ENCODE measurements at places on chromosomes 6 and 20.

GRCh38 chr6:5567890-5568289 lies 306.6 kb downstream of the FARS2 start:
- DNase-seq = no peak

- DNase-seq = no peak
Observed at GRCh38 chr20:17824676-17825251, 125.0 kb downstream of the BANF2 start.

- no peak for DNase-seq
Observed at GRCh38 chr6:132788658-132789395, 9.6 kb downstream of the SLC18B1 start.

- DNase-seq = no peak
Observed at GRCh38 chr6:44224029-44224964, 902 bp downstream of the SLC29A1 start.

DNA sequence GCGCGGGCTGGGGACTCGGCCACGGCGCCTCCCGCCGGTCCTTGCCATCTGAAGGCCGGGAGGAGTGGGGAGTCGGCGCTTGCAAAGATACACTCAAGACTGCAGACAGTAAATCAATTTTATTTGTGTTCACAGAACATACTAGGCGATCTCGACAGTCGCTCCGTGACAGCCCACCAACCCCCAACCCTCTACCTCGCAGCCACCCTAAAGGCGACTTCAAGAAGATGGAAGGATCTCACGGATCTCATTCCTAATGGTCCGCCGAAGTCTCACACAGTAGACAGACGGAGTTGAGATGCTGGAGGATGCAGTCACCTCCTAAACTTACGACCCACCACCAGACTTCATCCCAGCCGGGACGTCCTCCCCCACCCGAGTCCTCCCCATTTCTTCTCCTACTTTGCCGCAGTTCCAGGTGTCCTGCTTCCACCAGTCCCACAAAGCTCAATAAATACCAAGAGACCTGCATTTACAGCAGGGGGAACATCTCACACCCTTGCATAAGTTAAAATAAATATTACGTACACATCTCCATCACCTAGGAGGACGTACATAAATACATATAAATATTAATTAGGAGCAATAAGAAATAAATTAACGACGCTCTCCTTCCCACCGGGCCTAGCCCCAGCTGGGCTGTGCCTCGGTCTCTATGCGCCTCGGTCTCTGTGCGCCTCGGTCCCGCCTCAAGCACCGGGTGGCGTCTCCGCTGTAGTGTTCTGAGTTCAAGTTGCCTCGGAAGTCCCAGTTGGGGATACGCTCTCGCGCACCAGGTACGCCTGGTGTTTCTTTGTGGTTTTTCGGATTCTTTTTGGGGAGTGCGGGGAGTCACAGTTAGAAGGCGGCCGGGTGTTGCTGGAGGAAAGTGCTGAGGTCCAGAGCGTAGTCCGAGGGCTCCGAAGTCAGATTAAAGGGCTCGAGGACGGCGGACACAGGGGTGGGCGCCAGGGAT lies 889 bp upstream of the FLOT1 start:
- no peak for DNase-seq

- DNase-seq = peak; percentile 13
Observed at GRCh38 chr20:62143957-62144825, 622 bp downstream of the SS18L1 start.

DNA sequence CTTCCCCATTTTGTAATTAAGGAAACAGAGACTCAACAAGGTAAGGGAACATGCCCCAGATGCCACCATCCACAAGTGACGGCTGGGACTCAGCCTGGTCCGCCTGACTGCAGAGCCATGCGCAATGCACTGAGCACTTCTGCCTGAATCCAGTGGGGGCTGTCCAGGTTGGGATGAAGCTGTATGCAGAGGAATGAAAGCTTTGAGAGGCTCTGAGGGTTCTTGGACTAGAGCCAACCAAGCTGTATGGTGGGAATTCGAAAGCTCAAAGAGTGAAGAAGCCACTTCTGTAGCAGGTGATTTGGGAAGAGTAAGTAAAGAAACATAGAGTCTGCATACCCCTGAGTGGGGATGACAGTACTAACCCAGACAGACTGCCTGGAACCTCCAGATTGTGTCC lies 127.6 kb upstream of the AKAP12 start:
- DNase-seq = no peak

DNA sequence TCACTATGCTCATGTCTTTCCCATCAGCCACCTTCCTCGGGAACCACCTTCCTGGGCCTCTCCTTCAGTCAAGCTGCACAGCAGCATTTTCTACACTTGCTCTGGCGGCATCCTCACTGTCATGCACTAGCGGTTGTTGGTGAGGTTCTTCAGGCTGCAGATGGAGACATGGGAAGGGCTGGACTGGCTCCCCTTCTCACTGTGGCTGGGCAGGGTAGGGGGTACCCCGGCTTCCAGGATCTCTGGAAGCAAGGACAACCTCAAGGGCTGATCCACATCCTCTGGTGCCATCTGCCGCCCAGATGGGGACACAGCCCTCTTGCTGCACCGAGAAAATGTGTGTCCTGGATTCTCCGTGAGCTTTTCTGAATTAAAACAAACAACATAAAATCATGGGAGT lies 180.1 kb upstream of the RNF24 start:
- no peak for DNase-seq

GRCh38 chr20:34982270-34983088 lies 26.8 kb downstream of the MYH7B start:
- no peak for DNase-seq

- no peak for DNase-seq
Observed at GRCh38 chr6:114449659-114450058, 106.8 kb upstream of the HS3ST5 start.

- DNase-seq = no peak
Observed at GRCh38 chr6:89140347-89141156, 5.3 kb upstream of the PM20D2 start.

- no peak for DNase-seq
Observed at GRCh38 chr20:50110141-50111047, 2.6 kb downstream of the UBE2V1 start.

GRCh38 chr6:98648211-98648914 lies 186.0 kb upstream of the POU3F2 start:
- no peak for DNase-seq

DNA sequence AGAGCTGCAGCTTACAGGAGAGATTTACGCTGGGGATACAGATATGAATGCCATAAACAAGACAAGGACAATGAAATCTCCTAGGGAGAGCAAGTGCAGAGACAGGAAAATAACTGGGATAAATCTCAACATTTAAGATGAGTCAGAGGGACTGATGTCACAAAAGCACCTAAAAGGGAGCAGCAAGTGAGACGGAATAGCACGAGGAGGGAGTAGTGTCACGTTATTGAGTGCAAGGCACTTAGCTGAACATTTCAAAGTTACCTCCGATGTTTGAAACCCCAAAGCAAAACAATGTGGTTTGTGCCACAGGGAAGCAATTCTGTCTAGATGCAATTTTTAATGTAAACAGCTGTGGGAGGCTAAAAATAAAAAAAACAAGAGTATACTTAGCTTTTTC lies 1131.7 kb upstream of the EYS start:
- no peak for DNase-seq

DNA sequence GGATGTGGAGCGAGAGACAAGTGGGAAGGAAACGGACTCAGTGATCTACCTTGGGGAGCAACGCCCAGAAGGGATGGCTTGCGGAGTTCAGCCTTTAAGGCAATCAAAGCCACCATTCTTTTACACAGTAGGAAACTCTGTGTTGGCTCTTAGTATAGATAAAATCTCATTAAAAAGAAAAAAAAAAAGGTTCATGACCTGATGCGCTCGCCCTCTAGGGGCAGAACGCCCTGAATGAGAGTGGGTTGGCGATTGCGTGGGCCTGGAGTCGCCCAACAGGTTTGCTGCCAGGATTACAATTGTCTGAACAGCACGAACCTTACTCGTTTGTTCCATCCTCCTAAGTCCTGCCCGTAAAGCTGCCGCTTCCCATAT lies 1.2 kb downstream of the TPD52L1 start:
- DNase-seq = no peak

GRCh38 chr6:6734479-6735465 lies 146.3 kb downstream of the LY86 start:
- no peak for DNase-seq

DNA sequence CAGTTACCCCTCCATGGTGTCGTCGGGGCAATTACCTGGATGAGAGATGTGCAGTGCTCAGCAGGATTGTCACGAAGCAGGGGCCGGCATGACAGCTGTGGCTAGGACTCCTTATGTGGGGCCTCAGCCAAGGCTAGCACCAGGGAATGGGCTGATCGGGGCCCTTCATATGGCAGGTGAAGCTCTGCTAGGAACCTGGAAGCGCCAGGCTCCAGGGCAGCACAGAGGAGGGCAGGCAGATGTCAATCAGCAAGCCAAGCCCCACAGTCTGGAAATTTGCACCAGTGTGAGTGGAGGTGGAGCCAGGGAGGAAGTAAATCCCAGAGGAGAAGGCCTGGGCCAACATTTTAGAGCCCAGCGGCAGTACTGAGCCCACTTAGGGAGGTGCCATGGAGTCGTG lies 21.2 kb downstream of the SYNDIG1 start:
- no peak for DNase-seq

DNA sequence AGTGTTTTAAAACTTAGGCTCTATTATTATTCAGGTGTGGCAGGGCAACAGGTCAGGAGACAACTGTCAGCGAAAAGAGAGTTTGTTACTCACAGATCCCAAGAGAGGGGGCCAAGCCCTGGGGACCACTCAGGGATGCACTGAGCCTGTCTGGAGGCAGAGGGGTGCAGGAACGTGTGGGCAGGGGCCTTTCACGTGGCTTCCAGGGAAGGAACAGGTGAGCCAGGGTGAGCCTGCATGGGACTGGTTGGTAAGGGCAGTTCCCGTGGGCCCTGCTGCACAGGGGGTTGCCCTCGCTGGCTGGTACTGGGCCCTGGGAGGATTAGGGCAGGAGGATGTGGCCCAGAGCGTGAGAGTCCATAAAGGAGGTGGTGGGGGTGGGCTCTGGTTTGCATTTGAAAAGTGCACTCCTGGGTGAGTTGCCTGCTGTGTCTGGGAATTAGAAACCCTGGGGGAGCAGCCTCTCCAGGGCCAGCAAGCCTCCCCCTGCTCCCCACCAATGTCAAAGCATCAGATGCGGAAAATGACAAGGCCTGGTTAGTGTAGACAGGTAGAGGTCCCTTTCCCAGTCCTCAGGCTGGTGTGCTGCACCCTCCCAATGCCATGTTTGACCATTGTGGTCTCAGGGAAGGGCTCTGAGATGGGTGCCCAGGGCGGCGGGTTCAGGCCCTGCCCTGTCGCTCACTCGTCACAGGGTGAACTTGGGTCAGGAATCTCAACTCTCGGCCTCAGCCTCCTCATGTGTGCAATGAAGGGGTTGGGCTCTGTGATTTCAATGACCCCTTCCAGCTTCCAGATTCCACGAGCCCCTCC lies 127.4 kb upstream of the RPS6KA2 start:
- no peak for DNase-seq

GRCh38 chr6:7675353-7675945 lies 50.5 kb upstream of the BMP6 start:
- no peak for DNase-seq

Measured in activated naive CD4-positive, alpha-beta T cell (primary cell).